Gastrocnemius medialis (tissue), 4 donors: ENCODE measurements at places on chromosomes 6 and 20. TPM values are rescaled to one million over a fixed set of nuclear protein-coding genes. Genes with fewer than 3 reads are reported as not detected.

HLA-DPA1 gene
- 19.5 TPM for total RNA-seq

LY6G6D gene
- not detected for total RNA-seq

C6orf52 gene
- not detected for total RNA-seq

MDC1 gene
- total RNA-seq, result 8.9 TPM

SDC4 gene
- 86.7 TPM for total RNA-seq

HLA-DQB2 gene
- 0.66 TPM for total RNA-seq

MOCS3 gene
- total RNA-seq, result 5.7 TPM

MAN1A1 gene
- total RNA-seq, result 20.2 TPM

CFAP206 gene
- total RNA-seq, result 0.20 TPM

FAM83D gene
- not detected for total RNA-seq

SLC17A2 gene
- not detected for total RNA-seq

TAGAP gene
- total RNA-seq, result not detected

THBD gene
- 25.7 TPM for total RNA-seq

PACSIN1 gene
- not detected for total RNA-seq

GABRR2 gene
- total RNA-seq, result not detected

ARHGAP18 gene
- total RNA-seq, result 7.8 TPM

CST3 gene
- 461 TPM for total RNA-seq

BPIFB4 gene
- not detected for total RNA-seq

RCAN2 gene
- total RNA-seq, result 48.3 TPM

TBXT gene
- not detected for total RNA-seq

SLC22A1 gene
- total RNA-seq, result 0.78 TPM

CYP24A1 gene
- total RNA-seq, result 0.20 TPM

FLRT3 gene
- total RNA-seq, result 0.58 TPM

BLCAP gene
- total RNA-seq, result 222 TPM

UBR2 gene
- 40.8 TPM for total RNA-seq

HCRTR2 gene
- total RNA-seq, result not detected

LY6G6F gene
- total RNA-seq, result not detected

SLC2A10 gene
- 0.36 TPM for total RNA-seq

CPNE5 gene
- not detected for total RNA-seq
